ENCODE measurements at places on chromosomes 4 and X. TPM values are rescaled to one million over a fixed set of nuclear protein-coding genes. Genes with fewer than 3 reads are reported as not detected.

DNA sequence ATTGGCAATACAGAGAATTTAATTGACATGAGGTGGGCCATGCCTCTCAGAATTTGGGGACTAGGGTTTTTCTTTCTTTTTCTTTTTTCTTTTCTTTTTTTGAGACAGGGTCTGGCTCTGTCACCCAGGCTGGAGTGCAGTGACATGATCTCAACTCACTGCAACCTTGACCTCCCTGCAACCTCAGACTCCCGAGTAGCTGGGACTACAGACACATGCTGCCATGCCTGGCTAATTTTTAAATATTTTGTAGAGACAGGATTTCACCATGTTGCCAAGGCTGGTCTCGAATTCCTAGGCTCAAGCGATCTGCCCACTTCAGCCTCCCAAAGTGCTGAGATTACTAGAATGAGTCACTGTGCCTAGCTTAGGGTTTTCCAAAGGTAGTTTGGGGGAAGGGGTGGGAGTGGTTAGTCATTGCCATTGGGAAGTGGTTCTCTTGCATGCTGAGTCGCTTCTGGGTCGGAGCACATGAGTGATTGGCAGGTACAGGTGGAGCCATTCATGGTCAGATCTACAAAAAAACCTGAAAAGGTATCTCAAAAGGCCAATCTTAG is 54.5 kb downstream of the MID2 start:
- DNase-seq: no peak

Gene CSN1S1
- not detected for total RNA-seq

DNA sequence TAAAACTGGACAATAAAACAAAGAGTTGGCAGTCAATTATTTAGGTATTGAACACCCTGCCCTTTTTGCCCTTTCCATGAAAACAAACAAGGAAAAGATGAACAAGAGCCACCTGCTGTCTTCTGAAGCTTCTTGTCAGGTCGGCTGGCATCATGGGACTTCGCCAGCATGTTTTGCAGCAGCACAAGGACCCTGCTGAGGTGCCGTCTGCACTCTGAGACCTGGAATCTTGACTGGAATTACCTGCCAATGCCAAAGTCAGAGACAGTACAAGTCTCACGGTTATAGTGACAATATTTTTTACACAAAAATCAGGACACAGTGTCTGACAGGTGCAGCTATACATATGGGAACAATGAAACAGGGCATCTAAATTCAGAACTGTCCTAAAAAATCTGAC is 284.5 kb downstream of the GASK1B start:
- no peak for DNase-seq

DNA sequence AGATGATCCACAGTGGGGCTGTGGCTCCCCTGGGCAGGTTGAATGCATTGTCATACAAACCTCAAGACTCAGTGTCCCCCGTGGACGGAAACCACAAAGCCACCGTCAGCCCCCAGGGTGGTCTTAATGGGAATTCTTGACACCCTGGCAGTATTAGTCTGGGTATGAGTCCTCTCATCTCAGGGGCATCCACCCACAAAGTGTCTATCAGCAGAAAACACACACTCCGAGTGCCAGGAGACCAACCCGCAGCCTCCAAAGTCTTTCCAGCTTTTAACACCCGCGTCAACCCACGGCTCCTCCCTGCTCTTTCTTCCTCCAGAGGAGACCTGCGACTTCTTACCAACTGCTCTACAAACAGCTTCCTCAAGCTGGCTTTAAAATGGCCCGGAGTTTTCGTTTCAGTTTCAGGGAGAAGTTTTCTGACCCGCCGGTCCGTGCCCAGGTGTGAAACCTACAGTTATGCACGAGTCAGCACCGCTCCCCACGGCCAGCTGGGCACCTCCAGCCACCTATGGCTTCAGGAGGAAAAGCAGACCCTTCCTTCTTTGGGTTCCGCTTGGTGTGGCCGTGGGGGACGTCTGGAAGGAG is 14.4 kb upstream of the ASMTL start:
- DNase-seq: no peak

- no peak for DNase-seq
Observed at GRCh38 chrX:100424012-100424411, 13.9 kb upstream of the PCDH19 start.

- DNase-seq: no peak
Observed at GRCh38 chrX:40947276-40947675, 138.0 kb upstream of the USP9X start.

Gene CCDC149
- 0.21 TPM for total RNA-seq

GRCh38 chrX:34612036-34612435 is 45.0 kb downstream of the TMEM47 start:
- no peak for DNase-seq
